ENCODE measurements at places on chromosomes 13 and 19.

GRCh38 chr13:21736926-21737325 is 66.1 kb downstream of the FGF9 start:
- no peak for DNase-seq

DNA sequence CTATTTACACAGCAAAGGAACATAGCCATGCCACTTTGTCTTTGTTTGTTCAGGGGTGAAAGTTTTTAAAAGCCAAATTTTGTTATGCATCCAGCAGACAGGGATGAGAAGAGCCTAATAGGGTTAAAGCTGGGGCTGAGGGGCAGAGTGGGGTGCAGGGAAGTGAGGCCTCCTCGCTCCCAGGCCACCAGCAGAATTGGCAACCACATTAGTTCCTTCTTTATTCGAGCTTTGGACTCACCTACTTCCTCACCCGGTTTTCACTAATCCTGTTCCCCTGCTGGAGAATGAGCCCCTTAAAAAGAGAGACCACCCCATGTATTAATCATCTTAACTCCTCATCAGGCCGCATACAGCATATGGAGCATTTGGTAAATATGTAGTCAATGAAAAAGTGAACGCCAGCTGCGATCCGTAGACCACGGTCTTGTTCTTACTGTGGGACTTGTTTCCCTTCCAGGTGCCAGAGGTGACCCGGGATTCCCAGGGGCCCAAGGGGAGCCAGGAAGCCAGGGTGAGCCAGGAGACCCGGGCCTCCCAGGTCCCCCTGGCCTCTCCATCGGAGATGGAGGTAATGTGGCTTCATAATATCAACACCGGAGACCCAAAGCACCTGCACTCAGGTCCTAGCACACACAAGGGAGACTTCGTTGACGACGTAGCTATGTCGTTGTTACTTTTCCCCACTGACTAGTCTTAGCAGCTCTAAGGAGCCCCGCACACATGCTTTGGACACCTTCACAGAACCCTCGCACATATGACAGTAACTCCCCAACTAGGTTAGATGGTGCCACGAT is 112.1 kb downstream of the RAB20 start:
- no peak for DNase-seq

DNA sequence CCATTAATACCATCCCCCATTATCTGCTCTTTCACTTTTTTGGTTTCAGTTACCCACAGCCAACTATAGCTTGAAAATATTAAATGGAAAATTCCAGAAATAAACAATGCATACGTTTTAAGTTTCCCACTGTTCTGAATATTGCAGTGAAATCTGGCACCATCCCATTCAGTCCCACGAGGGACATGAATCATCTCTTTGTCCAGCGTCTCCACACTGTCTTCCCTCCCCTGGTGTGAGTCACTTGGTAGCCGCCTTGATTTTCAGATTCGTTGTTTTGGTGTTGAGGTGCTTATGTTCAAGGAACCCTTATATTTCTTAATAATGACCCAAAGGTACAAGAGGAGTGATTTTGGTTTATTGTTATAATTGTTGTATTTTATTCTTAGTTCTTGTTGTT is 246.1 kb downstream of the DCT start:
- peak; percentile 36 for DNase-seq

DNA sequence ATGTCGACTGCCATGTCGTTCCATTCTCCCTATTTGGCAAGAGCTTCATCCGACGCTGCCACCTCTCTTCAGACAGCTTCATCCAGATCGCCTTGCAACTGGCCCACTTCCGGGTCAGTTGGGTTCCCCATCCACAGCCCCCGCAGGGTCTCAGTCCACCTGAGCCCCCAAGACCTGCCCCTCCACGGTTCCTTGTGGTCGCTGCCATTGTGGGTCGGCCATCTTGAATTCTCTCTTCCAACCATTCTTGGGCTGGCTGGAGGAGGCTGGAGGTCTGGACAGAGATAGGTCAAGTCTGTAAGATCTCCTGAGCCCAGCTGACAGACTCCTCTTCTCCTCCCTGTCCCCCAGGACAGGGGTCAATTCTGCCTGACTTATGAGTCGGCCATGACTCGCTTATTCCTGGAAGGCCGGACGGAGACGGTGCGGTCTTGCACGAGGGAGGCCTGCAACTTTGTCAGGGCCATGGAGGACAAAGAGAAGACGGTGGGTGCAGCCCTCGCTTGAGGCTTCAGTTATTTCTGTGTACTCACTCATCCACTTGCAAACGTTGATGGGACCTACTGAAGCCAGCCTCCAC is 19.5 kb downstream of the CPT1C start:
- no peak for DNase-seq

DNA sequence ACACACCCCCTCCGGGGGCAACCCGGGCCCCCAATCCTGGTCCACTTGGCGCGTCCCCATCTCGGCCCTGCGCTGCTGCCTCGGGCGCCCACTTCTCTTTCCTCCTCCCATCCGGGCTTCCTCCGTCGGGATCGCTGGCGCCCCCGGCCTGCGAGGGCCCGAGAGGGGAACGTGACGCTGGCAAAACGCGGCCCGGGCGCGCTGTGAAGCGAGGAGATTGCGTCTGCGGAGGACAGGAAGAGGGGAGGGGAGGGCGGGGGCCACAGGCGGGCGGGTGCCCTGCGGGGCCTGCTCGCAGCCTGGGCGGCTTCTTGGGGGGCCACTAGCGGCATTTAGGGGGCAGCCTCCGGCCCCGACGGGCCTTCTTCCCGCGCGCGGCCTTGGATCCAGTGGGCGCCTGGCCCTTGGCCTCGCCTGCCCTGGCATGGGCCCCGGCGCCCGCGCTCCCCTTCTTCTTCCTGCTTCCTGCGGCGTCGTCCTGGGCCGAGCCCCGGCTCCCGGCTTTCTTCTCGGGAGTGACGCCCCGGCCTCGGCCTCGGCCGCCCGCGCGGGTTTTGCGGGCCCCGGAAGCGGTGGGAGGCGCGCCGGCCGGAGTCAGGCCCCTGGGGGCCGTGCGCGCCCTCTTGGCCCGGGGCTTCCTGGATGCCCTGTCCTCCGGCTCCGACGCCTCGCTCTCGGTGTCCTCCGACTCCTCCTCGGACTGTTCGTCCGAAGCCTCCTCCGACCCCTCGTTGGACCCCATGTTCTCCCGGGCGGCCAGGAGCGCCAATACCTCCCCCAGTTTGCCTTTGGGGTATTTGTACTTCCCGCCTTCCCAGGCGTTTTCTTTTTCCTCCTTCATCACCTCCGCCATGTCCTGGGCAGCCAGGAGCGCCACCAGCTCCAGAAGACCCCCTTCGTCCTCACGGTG is 2.2 kb downstream of the PNMA8B start:
- no peak for DNase-seq

GRCh38 chr19:49343123-49343522 is 7.9 kb downstream of the CD37 start:
- no peak for DNase-seq

GRCh38 chr19:19256072-19256969 is 16.8 kb downstream of the TM6SF2 start:
- DNase-seq = no peak

GRCh38 chr19:6648141-6648715 is 21.7 kb downstream of the TNFSF14 start:
- DNase-seq = no peak

DNA sequence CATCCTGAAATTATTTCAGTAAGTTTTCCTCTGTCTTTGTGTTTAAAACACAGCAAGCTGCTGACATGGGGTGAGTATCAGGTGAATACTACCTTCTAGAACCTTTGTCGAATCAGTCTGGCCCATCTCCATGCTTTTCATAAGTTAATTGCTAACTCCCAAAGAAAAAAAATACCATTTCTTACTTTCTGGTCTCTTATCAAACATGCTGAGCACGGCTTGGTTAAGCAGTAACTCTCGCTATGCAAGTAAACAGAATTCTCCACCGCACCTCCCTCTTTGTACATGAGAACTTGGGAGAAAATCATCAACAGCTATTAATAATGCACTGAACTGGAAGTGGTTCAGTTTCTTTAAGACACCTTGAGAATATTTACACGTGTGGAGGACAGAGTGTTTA is 88.6 kb downstream of the FGF9 start:
- no peak for DNase-seq

DNA sequence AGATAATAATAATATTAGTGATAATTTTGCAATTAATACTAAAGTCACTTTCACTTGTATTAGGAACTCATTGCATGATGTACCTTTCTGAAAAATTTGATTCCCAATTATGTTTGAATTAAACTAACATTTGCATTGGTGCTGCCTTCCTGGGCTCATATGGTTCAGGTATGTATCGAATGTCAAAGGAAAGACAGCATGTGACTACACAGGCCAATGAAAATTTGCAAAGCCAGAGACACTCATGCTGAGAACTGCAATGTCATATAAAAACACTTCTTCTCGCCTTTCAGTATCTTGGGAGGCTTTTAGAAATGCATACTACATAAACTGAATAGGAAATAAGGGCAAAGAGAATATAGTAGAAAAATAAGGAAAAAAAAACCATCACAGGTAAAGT is 44.3 kb downstream of the RAP2A start:
- DNase-seq = no peak

DNA sequence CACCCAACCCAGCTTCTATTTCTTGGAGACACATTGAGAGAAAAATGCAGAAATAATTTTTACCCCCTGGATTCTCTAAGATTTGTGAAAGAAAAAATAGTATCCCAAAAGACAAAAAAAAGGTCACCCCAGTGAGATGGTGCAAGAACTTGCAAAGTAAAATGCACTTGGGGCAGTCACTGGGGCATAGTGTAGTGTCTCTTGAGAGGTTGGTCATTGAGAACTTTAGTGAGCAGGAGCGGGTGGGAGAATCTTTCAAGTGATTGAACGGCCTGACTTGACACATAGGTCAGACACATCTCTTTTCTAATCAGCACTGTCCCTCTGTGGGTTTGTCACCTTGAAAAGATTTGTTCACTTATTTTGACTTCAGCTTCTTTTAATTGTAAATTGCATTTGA is 2.4 kb downstream of the ZNF85 start:
- no peak for DNase-seq

GRCh38 chr13:73521985-73522524 is 463.2 kb downstream of the KLF5 start:
- no peak for DNase-seq

DNA sequence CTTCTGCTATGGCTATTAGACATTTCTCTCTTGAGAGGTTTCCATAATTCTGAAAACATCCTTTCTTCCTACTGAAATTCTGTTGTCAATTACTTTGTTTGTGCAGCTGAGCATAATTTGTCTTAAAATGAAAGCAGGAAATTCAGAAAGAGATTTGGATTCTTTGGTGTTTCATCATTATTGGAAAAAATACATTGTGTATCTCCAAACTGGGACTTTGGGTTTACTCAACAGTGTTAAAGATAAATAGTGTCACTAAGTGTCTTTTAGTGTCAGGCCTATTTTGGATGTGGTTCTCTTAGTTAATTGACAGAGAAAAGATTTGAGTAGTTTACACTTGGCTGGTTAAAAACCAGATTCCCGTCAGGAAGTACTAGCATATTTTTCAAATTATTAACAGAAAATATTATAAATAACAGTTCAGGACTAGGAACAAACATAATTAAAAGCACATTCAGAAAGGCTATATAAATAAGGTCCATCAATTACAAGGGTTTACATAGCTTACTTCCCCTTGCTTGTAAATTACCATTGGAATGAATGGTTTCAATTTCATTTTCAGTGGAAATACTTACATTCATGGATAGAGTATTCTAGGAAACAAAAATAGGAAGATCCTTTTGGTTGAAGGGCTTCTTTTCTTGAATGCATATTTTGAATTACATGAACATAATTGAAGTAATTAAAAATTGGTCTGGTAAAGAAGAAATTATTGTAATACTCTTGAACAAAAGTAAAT is 483.1 kb downstream of the GPC6 start:
- no peak for DNase-seq

GRCh38 chr13:41250993-41251392 is 12.4 kb downstream of the MTRF1 start:
- no peak for DNase-seq

DNA sequence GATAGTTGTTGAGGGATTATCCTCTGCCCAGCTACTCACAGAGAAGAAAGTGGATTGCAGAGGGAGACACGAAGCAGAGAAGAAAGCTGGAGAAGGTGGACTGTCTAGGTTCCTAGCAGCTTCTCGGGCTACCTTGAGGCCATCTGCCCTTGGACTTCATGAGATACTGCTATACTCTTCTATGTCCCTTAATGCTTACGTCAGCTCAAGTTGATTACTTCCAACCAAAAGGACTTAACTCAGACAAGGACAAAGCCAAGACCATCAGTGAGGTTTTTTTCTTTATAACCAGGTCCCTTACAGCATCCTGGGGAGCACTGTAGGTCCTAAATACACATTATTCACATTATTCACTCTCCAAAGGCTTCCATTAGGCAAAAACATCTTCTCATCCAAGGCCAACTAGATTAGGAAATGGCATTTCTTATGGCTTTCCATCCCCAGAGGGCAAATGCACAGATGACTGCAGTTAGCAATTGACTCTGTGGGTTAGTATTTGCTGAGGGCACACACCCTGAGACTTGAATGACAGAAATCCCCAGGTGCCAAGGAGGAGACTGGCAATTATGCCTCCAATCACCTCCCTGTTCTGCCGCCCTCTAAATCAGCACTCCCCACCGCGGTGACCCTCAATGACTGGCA is 4.1 kb upstream of the UBE2L5 start:
- DNase-seq = no peak

- DNase-seq = no peak
Measured at GRCh38 chr19:30780032-30780431, 407.8 kb downstream of the ZNF536 start.

DNA sequence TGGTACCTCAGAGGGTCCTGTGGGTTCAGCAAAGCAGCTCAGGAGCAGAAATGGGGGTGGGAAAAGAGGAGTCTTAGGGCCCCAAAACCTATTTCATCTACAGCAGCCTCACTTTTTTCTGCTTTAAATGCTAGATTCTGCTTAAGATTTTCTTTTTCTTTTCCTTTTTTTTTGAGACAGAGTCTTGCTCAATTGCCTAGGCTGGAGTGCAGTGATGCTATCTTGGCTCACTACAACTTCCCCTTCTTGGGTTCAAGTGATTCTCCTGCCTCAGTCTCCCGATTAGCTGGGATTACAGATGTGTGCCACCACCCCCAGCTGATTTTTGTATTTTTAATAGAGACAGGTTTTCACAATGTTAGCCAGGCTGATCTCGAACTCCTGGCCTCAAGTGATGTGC is 30.7 kb upstream of the WDFY2 start:
- no peak for DNase-seq

DNA sequence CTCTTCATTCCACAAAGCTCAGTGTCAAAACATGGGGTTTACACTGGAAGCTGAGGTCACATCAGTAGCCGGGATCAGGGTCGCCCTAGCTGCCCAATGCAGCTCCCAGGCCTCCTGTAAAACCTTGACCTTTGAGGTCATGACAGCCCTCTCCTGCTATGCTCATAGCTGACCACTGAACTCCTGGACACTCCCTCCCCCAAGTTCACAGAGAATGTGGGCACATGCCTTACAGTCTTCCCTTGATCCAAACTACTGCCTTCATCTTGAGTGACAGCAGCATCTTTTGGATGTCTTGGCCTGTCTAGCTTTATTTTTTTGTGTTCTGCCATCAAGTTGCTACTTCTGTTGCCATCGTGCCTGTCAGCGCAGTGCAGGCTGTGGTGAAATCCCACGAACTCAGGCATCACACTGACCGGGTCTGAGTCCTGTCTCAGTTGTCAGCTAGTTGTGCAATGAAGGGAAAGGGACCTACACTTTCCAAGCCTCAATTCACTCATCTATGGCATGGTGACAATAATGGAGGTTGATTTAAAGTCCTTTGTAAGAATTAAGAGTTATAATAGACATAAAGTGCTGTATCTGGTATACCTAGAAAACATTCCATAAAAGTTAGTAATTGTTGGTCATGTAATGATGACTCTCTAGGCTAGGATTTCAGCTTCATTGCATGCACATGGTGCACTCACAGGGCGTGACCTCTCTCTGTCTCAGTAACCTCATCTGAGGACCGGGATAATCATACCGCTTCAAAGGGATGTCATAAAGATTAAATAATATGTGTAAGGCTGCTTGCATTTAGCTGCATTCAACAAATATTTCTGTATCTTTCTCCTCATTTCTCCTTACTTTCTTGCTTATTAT is 16.4 kb upstream of the ALOX5AP start:
- DNase-seq = peak; percentile 59

Measured in epithelial cell of prostate (primary cell).